ENCODE measurements at places on chromosomes 4 and X.
A peak's percentile ranks its signal among the peaks of the same experiment; 100 is the strongest.

DNA sequence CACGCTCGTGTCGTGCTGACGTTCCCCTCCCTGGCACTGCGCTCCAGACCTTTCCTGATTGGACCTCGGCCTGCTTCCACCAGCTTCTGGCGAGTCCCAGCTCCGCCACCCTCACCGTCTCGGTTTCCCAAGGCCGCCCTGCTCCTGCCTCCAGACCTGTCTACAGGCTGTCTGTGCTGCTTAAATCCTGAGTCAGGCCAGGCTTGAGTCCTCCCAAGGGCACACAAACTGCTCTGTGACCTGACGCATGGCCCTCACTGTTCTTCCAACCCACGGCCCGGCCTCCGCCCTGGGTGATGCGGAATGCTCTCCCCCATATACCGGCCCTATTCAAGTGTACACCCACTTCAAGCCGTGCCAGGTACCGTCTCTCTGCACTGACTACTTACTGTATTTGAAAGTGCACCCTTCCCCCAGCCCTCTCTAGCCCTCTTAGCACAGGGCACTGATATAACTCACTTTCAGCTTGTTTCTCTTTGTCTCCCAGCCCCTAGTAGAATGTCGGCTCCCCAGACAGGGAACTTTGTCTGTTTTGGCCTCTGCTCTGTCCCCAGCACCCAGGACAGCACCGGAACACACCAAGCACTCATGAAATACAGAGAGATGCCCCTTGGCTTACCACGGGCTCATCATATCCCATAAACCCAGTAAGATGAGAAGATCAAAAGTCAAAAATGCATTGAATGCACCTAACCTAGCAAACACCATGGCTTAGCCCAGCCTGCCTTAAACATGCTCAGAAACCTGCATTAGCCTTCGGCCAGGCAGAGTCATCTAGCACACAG lies 63.1 kb upstream of the AFAP1 start:
- no peak for DNase-seq

DNA sequence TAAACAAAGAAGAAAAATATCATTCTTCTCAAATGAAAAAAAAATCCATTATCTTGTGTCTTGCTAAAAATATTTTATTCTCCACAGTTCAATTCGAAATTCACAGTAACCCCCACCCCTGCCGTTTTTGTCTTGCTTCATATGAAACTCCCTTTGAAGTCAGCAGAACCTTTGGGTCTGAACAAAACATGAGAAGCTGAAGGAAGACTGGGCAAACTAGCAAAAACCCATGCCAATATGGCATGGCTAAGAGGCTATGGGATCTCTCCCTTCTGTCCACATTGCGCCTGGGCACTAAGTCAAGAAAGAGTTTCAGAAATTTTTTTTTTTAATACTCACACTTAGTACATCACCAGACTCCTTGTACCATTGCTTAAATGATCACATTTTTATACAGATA lies 136.0 kb upstream of the SMIM31 start:
- DNase-seq = no peak

- no peak for DNase-seq
Observed at GRCh38 chr4:45679411-45679810, 444.4 kb downstream of the GABRG1 start.

DNA sequence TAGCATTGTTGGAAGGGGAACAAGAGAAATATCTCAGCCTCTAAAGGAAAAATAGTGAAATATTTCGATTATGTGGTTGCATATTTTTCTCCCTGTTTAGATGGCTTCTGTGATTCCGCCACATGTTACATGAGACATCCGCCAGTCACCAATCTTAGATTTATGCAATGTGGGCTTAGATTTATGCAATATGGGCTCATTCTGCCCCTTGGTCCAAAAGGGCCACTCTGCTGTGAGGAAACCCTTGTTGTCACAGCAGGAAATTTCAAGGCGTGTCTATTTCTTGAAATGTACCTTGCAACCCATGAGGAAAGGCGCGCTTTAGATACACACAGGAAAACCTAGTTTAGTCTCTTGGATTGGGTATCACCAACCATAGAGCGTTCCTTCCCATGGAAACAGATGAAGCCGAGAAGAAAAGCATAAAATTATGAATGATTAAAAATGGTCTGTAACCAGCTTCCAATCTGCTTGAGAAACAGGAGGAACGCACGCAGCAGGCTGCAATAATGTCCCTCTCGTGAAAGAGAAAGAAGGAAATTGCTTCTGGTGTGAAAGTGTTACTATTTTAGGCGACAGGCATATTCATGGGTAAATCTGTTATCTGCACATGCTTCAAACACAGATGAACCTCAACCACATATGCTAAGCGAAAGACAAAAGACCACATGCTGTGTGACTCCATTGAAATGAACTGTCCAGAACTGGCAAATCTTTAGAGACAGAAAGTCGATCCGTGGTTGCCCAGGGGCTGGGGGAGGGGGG lies 3.7 kb downstream of the RS1 start:
- DNase-seq = peak; percentile 79

- DNase-seq = no peak
Observed at GRCh38 chr4:39846120-39846519, 131.6 kb downstream of the PDS5A start.

- DNase-seq = no peak
Observed at GRCh38 chr4:185235843-185236503, 26.6 kb downstream of the SNX25 start.

- DNase-seq = peak; percentile 38
Observed at GRCh38 chr4:85777908-85778631, 303.1 kb downstream of the ARHGAP24 start.

DNA sequence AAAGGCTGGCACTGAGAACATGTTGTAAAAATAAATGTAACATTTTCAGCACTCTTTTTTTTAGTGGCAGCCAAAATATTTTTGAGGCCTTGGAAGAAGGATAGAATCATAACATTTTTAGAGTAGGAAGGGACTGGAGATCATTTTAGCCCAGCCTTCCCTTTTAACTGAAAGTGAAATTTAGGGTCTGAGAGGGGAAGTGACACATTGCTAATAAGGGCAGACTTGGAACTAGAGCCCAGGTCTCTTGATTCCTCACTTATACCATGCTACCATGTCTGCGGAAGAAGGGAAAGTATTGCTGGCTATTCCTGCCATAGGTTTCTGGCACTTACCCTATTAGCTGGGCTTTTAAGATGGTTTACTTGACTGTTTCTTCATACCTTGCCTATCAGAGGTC lies 4.8 kb downstream of the WDR44 start:
- peak; percentile 74 for DNase-seq

DNA sequence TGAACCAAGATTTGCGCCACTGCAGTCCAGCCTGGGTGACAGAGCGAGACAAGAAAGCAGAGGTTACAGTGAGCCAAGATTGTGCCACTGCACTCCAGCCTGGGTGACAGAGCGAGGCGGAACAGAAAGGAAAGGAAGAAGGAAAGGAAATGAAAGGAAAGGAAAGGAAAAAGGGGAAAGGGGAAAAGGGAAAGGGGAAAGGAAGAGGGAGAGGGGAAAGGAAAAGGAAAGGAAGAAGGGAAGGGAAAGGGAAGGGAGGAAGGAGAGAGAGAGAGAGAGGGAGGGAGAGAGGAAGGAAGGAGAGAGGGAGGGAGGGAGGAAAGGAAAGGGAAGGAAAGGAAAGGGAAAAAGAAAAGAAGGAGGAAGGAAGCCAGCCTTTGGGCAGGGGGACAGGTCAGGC lies 76.6 kb downstream of the PRKX start:
- no peak for DNase-seq

- no peak for DNase-seq
Observed at GRCh38 chr4:133803341-133803740, 398.2 kb downstream of the PABPC4L start.

- DNase-seq = no peak
Observed at GRCh38 chr4:1873776-1874175, 2.6 kb downstream of the NSD2 start.

GRCh38 chr4:165986956-165987698 lies 114.1 kb downstream of the TLL1 start:
- no peak for DNase-seq

DNA sequence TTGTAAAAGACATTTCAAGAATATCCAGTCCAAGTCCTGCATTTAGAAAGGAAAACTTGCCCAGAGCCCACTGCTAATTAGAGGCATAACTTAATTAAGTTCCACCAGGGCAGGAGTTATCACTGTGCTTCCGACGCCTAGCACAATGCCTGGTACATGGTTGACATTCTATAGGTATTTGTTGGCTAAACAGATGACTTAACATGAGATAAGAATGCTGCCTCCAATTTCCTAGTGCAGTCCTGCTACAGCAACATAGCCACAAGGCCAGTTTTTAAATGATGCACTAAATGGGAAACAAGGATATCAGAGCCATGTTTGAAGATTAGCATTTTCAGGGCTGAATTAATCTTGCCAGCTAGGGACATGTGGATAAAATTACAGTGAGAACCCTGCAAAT lies 164.1 kb downstream of the RASL11B start:
- no peak for DNase-seq

Measured in inflammatory macrophage treated with lipopolysaccharide for 4 hours (primary cell).